Stimulated activated CD8-positive, alpha-beta memory T cell treated with anti-CD3 and anti-CD28 coated beads, Interleukin-15, amount 100 ng/mL, for 24 hours (primary cell): ENCODE measurements at places on chromosomes 16 and 17.

- DNase-seq, result no peak
These were observed 2.2 kb upstream of the NUTF2 start for GRCh38 chr16:67844497-67844896.

DNA sequence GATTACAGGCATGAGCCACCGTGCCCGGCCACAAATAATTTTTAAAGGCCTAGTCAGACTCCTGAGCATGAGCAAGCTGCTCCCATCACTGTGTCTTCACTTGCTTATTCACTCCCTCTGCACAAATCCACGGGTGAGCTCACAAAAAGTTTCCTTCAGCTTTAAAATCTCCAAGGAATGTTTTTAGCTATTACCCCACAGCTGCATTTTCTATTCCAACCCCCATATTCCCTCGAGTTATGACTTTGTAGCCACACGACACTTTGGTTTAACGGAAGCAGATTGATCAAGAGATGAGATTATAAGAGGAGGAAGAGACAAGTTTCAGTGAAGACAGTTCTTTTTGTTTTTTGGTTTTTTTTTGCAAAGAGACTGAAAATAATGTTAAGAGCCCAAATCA is 49.1 kb upstream of the SLC25A19 start:
- no peak for DNase-seq

- no peak for DNase-seq
These were observed 919 bp upstream of the CBX1 start for GRCh38 chr17:48102043-48102750.

GRCh38 chr17:78580277-78580804 is 3.1 kb upstream of the DNAH17 start:
- no peak for DNase-seq

- DNase-seq, result no peak
These were observed 128.6 kb downstream of the IRF8 start for GRCh38 chr16:86027373-86028126.

- DNase-seq, result no peak
These were observed 10.9 kb downstream of the HDAC5 start for GRCh38 chr17:44112284-44113280.

DNA sequence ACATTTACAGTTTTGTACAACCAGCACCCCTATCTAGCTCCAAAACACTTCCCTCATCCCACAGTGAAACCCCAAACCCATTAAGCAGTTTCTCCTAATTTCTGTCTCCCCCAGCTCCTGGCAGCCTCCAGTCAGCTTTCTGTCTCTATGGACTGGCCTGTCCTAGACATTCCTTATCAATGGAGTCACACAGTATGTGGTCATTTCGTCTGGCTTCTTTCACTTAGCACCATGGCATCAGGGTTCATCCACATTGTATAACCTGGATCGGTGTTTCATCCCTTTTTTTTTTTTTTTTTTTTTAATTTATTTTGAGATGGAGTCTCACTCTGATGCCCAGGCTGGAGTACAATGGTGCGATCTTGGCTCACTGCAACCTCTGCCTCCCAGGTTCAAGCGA is 68.5 kb downstream of the ZDHHC7 start:
- no peak for DNase-seq

GRCh38 chr16:81808933-81809480 is 29.9 kb downstream of the PLCG2 start:
- no peak for DNase-seq

DNA sequence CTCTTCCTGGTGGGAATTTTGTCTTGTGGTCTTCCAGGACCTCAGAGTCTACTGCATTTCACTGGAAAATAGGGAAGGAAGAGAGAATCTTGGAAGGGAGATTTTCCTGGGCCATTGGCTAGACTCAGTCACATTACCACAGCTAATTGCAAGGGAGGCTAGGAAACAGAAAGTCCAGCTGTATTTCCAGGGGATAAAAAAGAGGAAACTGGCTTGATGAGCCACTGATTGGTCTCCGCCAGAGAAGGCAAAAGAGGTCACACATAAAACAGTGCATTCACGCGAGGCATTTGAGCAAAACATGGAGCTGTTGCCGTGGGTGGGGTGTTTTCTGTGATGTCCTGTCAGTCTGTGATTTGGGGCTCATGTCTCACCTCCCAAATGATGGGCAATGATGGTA is 345.3 kb downstream of the FOXL1 start:
- DNase-seq, result no peak

GRCh38 chr16:10045291-10045775 is 136.9 kb downstream of the GRIN2A start:
- DNase-seq, result no peak

DNA sequence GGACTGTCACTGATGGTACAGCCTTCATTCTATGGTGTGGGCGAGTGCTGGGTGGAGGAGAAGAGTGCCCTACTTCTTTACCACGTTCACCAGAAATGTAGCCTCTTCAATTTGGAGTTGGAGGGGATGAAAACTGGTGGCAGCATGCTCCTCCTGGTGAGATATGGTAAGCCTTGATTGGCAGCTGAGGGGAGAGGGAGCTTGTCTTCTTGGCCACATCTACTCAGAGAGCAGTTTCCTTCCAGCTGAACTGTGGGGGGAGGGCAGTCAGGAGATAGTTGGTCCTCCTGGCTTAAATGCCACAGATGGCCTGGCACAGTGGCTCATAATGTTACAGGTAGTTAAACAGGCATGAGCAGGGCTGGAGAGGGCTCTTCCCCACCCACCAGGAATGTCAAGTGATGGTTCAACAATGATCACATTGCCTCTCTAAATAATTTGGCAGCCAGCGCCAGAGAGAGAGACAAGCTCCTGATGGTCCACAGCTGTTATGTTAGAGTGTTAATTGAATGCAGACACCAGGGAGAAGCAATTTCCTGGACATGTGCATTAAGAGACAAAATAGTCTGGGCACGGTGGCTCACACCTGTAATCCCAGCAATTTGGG is 9.0 kb upstream of the MAPK3 start:
- DNase-seq, result no peak

- no peak for DNase-seq
These were observed 230.7 kb downstream of the ENGASE start for GRCh38 chr17:79305376-79305767.

- DNase-seq, result no peak
These were observed 4.3 kb downstream of the CNTNAP1 start for GRCh38 chr17:42686520-42687128.

DNA sequence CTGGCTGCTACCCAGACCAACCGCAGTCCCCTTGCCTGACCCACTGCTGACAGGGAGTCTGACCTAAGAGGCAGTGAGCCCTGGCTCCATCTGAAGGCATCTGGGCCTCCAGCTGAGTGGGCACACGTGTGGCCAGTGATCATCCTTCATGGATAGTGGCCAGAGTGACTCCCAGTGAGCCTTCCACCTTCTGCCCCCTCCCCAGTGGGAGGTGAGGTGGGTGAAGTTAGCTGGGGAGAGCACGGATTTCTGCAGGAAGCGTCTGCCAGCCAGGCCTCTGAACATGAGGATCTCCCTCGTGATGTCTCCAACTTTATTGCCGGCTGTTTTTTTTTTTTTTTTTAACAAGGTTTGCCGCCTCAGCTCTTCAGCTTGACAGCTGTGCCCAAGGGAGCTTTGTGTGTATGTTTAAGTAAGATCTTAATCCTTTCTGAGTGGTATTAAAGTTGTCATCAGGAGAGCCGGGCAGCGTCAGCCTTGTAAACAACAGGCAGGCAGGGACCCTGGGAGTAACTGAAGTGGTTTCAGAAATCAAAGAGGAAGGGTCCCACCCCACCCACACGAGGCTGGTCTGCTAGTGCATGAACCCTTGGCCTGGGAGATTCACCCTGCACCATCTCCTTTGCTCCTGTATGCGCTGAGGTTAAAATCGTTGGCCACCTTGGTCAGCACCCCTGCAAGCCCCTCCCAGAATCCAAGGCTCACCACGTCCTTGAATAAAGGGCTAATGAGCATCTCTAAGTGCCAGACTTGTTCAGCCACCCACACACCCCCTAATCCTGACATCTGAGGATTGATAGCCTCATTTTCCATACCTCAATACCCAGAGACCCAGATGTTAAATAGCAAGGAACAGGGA is 33.3 kb downstream of the RHBDL3 start:
- DNase-seq, result no peak

- no peak for DNase-seq
These were observed 16.7 kb upstream of the ADGRG1 start for GRCh38 chr16:57611706-57612105.

GRCh38 chr17:38796451-38797157 is 2.8 kb downstream of the PIP4K2B start:
- no peak for DNase-seq

DNA sequence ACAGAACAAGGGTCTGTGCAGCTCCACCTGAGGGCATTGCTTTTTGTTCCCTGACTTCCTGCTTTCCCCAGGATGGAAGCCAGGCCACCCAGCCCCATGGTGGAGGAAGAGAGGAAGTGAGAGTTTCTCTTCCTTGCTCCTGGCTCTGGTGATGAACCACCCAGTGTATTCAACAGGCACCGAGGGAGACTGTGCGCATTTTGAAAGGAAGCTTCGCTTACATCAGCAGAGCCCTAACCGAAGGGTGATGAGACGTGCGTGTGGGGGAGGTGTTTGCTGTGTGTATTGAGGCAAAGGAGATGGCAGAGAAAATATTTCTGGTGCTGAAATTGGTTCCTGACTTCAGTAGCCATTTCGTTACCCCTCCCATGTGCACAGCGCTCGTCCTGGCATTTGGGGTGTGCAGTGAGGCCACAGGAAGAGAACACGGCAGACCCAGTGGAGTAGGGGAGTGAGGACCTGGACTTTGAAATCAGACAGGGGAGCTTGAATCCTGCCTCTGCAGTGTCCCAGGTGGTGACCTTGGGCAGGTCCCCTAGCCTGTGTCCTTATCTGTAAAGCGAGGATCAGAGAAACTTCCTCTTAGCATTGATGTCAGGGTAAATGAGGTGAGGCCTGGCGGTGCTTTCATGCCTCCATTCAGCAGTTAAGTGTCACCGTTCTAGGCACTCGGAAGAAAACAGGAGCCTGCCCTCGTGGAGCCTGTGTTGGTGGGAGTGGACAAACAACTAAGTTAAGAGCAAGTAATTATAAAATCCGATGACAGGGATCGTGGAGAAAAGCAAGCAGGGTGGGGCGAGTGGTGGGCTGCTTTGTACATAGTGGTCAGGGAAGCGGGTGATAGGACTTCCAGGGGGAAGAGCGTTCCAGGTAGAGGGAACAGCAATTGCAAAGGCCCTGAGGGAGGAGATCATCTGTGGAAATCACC is 7.4 kb downstream of the CMIP start:
- no peak for DNase-seq

DNA sequence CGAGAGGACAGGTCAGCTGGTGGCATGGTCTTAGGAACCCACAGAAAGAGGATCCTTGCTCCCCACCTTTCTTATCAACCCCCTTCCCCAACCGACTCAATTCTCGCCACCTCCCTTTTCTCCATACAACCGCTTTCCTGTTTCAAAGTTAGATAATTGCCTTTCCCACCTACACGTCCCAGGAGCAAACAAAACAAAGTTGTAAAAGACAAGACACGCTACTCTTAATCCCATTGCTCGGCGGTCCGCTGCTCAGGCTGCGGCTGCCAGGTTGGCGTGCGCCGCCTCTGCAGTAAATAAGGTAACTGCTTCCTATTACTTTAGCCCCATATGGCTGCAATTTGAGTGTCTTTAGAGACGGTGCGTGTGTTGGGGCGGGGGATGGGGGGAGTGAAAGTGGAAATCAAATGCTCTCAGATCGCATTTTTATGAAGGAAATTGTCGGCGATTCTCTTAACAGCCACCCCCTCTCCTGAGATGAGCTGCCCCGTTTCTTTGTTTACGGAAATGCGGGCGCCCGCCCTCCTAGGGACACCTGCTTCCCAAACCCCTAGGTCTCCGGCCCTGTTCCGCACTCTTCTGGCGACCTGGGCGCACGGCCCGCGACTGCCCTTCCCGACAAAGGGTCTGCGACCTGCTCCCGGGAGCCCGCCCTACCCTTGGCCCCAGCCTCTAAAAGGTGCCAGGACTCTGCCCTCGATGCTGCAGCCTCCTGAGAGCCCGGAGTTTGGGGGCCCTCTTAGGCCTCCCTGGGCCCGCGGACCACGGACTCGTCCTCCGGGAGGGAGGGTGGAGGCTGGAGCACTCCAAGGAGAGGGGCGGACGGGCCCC is 3.7 kb upstream of the CBX8 start:
- DNase-seq, result no peak

- no peak for DNase-seq
These were observed 126.4 kb downstream of the USP22 start for GRCh38 chr17:20916383-20916782.

- no peak for DNase-seq
These were observed 35.6 kb downstream of the CLEC3A start for GRCh38 chr16:78057803-78058564.

GRCh38 chr16:88686062-88686438 is 257 bp downstream of the SNAI3 start:
- DNase-seq, result no peak

DNA sequence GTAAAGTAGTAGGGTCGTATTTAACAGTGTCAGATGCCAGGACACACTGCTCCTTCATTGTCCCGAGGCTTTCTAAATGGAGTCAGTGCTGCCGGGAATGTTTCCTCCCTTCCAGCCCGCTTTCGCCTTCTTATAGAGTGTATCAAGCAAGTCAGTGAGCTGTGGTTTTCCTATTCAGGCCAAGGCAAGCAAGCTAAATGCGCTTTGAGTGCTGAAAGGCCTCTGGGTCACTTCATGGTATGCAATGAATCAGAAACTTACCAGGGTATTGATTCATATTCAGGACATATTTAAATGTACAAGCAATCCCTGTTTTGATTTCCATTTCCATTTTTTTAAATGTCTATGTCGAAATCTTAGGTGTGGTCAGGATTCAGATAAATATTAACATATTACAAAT is 327.9 kb upstream of the SOX9 start:
- no peak for DNase-seq

GRCh38 chr17:73433501-73433900 is 121.7 kb upstream of the CDC42EP4 start:
- DNase-seq, result no peak

DNA sequence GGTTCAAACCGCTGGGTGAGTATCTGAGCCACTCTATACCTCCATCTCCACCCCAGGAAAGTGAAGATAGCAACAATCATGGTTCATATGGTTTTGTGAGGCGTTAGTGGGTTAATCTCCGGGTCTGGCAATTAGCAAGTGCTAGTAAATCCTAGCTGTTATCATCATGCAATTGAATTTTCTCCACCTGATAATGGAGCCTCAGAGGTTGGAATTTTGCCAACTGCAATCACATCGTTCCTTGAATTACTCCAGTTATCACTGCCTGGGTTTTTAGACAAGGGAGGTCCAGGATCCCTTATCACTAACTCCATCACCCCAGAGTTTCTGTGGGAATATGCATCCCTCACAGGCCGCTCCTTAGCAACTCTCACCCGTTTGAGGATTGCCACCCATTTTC is 311.5 kb downstream of the RBFOX1 start:
- DNase-seq, result no peak

GRCh38 chr17:21089933-21090901 is 36.5 kb upstream of the DHRS7B start:
- no peak for DNase-seq
